ENCODE measurements at places on chromosomes 12 and 14.
A peak's percentile ranks its signal among the peaks of the same experiment; 100 is the strongest.

DNA sequence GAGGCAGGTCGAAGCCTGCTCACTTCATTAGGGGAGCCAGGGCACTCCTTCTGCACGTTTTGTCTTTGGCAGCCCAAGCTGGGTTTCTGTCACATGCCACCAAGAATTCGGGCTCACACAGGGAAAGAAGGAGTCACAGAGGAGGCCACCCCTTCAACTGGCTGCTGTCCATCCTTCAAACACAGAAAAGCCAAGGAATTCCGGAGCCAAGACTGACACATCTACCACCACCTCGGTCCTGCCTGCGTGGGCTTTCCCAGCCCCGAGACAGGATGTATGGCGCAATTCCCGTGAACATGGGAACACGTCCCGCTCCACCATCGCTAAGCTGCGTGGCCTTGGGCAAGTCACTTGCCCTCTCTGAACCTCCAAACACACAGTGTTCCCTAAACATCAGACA is 70.4 kb downstream of the NCOR2 start:
- DNase-seq = no peak

DNA sequence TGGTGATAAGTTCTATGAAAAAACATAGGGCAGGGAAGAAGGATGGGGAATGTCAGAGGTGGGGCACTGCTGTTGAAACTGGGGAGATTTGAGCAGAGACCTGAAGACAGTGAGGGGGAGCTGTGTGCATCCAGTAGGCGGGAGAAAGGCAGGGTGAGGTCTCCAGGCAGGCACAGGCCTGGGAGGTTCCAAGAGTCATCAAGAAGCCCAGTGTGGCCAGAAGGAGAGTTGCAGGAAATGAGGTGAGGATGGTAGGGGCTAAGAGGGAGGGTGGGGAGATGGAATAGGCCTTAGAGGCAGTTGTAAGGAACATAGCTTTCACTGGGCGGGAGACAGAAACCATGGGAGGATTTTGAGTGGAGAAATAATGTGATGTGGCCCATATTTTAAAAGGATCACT is 341.8 kb downstream of the GLT1D1 start:
- DNase-seq = no peak

- no peak for DNase-seq
Measured at GRCh38 chr12:50579757-50580267, 75.0 kb downstream of the DIP2B start.

- DNase-seq = no peak
Measured at GRCh38 chr14:28077021-28077420, 689.6 kb upstream of the FOXG1 start.

DNA sequence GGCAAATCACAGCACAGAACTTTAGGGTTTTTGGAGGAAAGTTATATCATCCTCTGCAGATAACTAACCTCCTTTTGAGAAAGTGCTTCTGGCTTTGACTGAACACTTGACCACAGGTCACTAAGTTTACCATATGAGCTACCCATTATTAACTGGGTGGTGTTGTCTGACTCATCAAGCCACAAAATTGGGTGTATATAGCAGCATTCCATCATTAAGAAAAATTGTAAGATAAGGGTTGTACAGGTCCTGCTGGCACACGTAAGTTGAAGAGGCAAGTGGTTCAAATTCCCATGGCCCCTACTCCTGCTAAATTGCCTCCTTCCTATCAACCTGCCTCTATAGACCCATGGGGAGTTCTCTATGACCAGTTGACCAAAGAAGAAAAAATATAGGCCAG is 39.5 kb downstream of the L2HGDH start:
- no peak for DNase-seq

- DNase-seq = no peak
Measured at GRCh38 chr14:97846156-97846555, 1049.0 kb downstream of the VRK1 start.

DNA sequence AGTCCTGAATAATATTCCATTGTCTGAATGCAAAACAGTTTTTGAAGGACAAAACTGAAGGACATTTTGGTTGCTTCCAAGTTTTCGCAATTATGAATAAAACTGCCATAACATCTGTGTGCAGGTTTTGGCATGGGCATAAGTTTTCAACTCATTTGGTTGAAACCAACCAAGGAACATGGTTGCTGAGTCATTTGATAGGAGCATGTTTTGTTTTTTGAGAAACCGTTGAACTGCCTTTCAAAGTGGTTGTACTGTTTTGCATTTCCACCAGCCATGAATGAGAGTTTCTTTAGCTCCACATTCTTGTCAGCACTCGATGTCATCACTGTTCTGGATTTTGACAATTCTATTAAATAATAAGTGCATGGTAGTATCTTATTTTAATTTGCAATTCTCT is 23.0 kb upstream of the GSG1 start:
- DNase-seq = no peak

GRCh38 chr12:7959701-7960121 is 23.7 kb upstream of the SLC2A3 start:
- DNase-seq = no peak

GRCh38 chr12:8034802-8035201 is 2.3 kb downstream of the FOXJ2 start:
- DNase-seq = no peak

GRCh38 chr12:49189731-49190716 is 1.1 kb upstream of the TUBA1A start:
- peak; percentile 42 for DNase-seq
